CD4-positive, alpha-beta memory T cell (primary cell): ENCODE measurements at places on chromosomes 4 and X. TPM values are rescaled to one million over a fixed set of nuclear protein-coding genes. Genes with fewer than 3 reads are reported as not detected.
A peak's percentile ranks its signal among the peaks of the same experiment; 100 is the strongest.

DNA sequence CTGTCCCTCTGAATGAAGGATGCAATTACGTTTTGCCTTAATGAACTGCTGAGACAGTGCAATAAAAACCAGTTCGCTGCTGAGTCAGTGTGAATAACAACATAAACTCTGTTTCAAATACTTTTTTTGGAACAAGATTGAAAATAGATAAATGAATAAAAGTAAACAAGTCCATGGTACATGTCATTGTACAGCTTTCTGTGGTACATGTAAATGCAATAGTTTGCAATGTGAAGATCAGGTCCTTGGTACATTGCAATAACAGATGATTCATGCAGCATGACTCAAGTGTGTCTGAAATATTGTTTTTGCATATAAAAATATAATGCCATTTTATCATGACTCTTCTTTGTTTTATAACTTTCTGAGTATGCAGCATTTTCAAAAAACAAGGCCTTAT is 193.4 kb upstream of the PACRGL start:
- H3K4me3 ChIP-seq: no peak overlapping the region
- no peak for DNase-seq
- H3K4me1 ChIP-seq: no peaks in the 10 kb centered on the region
- no peak overlapping the region for H3K27ac ChIP-seq
- H3K36me3 ChIP-seq: no peaks in the 10 kb centered on the region

MAOA gene
- polyA plus RNA-seq: 6.2 TPM

HSFX1 gene
- not detected for polyA plus RNA-seq

DNA sequence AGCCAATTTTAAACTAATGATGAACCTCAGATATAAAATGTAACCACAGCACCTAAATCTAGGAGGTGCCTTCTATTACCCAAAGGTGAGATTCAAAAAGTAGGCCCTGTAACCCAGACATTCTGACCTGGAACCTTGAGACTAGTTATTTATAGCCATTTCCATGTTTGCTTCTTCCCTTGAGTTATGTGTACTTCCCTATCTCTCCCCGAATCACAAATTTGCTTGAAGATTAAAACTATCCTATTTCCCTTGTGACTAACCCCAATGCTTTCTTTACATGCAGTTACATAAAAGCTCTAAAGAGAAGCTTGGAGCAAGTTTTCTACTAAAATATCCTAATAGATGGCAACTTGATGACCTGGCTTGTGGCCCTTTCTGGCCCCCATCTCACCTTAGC is 32.6 kb upstream of the S100G start:
- no peaks in the 10 kb centered on the region for H3K36me3 ChIP-seq
- no peaks in the 10 kb centered on the region for H3K27me3 ChIP-seq
- H3K4me1 ChIP-seq: no peaks in the 10 kb centered on the region
- H3K27ac ChIP-seq: no peak overlapping the region
- no peak for DNase-seq

DNA sequence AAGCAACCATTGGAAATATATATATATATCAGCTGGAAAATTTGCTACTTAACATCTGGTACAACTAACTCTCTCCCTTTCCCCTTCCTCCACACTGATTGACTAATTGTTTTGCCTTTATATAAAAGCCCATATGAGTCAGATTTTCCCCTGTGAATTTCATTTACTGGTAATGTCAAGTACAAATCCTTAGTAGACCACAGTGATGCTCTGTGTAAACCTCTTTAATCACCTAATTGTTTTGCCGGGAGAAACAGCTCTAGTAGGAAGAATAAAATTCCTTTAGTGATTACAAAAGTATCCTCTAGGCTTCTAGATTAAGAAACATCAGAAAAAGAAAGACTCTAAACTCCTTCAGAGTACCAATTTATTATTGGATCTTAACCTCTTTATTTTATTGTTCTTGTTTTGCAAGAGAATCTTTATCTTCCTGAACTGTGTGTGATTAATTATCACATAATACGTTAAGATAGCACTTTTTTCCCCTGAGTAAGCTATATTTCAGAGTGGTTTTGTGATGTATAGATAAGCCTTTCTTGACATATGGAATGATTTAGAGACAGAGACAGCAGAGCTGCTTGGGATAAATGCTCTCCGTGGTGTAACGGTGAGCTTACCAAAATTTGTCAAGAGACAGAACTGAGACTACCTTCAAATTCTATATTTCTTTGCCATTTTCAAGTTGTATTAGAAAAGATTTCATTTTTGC is 1606.4 kb upstream of the TENM3 start:
- H3K36me3 ChIP-seq: no peaks in the 10 kb centered on the region
- DNase-seq: no peak
- H3K4me1 ChIP-seq: no peaks in the 10 kb centered on the region
- no peak overlapping the region for H3K4me3 ChIP-seq

- no peaks in the 10 kb centered on the region for H3K36me3 ChIP-seq
- DNase-seq: peak; percentile 50
- no peak within 1 kb of the TSS for H3K4me3 ChIP-seq
- no peak within 1 kb of the TSS for H3K27ac ChIP-seq
Measured at GRCh38 chr4:104494822-104495559, at the start of gene CXXC4. Gene CXXC4 (minus strand): TSS chr4:104494894. CDS start chr4:104491802, 3,092 bp downstream.

TMPRSS11F gene
- not detected for polyA plus RNA-seq
